ENCODE measurements at places on chromosomes 1 and 21. TPM values are rescaled to one million over a fixed set of nuclear protein-coding genes. Genes with fewer than 3 reads are reported as not detected.

DNA sequence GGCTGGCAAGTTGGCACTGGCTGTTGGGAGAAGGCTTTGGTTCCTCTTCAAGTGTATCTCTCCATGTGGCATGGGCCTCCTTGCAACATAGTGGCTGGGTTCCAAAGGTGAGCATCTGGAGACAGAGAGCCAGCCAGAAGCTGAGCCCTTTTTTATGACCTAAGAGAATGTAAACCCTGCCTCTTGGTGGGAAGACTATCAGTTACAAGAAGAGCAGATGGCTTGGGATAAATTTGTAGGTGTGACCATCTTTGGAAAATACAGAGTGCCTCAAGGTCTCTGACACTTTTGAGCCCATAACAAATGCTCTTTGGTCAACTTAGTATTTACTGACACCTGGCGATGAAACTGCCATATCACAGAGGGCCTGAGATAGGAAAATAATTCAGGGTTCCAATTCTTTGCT is 31.4 kb upstream of the PRELP start:
- no peak for DNase-seq

- DNase-seq, result no peak
Measured at GRCh38 chr1:116556289-116557006, 14.4 kb downstream of the CD58 start.

DNA sequence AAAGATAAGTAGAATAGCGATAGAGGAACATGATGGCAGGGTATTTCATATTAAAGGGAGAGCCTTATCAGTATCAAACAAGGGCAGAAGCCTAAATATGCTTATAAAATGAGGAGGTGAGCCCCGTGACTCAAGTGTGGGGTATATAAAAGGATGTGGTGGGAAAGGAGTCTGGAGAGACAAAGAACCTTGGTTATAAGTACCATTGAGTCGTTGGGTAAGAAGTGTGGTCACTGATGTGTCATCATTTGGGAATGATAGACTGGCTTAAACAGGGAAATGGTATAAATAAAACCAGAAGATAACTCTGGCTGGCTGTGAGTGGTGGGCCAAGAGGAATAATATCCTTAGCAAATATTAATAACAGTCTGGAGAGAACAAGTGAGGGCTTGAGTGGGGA is 10.9 kb upstream of the CD5L start:
- DNase-seq, result no peak

GRCh38 chr1:1895456-1896336 is 4.8 kb upstream of the GNB1 start:
- DNase-seq, result no peak

DNA sequence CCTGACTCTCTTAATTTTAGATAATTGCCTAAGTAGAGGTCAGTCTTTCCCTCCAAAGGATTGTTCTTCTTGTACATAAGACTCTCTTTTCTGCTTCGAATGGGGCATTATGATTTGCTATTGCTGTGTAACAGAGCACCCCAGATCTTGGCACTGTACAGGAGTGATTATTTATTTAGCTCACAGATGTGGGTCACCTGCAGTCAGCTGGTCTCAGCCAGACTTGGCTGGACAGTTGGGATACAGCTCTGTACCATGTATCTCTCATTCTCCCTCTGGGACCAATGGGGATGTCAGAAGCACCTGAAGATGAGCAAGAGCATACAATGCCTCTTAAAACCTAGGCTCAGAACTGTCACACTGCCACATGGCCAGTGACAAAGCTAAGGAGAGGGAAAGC is 23.4 kb upstream of the KCND3 start:
- DNase-seq, result no peak

Gene AMY1C
- not detected for total RNA-seq

DNA sequence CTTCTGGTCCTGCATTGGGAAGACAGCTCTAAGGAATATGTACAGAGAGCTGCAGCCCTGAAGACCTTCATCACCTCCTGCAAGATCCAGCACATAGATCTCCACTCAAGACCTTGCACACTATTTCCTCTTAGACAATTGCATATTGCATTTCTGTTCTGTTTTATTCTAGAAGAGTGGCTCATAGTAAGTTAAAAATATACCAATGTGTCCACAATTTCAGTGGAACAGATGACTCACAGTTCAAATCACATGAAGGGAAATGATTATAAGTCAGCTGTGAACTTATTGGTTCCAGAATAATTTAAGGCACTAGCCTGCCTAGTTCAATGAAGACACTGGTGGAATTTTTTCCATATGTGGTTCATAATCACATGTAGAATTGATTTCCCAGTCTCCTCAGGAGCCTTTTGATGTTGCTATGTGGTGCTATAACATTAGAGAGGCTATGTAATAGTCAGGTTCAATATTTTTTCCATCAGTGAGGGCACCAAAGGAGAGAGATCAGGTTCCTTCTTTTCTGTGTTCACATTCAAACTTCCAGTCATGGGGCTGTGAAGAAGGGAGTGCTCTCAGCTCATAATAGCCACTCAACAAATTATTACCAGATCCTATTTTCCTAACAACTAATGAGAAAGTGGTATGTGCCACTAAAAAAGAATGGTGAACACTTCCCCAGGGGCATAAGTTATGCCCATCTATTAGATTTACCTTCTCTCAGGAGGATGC is 9.8 kb upstream of the AK5 start:
- DNase-seq, result peak; percentile 62

GRCh38 chr1:156579472-156579871 is at the start of gene TTC24:
Gene TTC24 (plus strand): TSS chr1:156579723. CDS start chr1:156581365, 1,642 bp downstream.
- DNase-seq, result no peak

Gene UBASH3A
- 0.04 TPM for total RNA-seq

DNA sequence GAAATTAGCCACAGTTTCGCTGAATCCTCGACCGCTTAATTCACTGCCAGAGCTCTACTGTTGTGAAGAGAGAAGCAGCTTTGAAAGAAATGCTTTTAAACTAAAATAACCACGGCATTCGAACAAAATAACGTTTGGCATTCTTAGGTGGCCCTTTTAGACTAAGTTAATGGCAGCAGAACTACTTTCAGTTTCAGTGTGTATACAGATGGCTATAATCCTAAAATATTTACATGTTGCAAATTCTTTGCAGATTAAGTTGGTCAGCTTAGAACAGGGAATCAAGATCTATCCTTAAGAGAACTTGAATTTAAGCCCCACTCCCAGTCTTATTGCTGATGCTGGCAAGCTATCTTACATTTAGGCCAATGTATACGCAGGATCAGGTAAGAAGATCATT is 62.7 kb downstream of the ADSS2 start:
- no peak for DNase-seq

DNA sequence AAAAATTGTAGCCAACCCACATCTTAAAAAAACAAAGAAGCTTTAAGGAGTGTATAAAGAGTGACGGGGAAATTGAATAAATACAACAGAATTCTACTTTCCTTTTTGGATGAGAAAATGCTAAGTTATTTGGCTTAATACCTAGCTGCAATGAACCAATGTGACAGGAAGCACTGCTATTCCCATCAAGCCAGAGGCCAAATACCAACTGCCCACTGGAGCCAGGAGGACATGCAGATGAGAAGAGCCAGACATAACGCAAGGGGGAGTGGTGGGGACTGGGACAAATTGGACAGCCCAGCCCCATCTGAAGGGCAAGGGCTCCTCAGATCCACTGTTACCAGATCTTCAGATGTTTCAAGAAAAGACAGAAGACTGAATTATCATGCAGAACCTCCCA is 25.7 kb downstream of the DNAJC11 start:
- DNase-seq, result peak; percentile 49

- DNase-seq, result no peak
Measured at GRCh38 chr1:8011923-8012858, 13.9 kb downstream of the ERRFI1 start.

DNA sequence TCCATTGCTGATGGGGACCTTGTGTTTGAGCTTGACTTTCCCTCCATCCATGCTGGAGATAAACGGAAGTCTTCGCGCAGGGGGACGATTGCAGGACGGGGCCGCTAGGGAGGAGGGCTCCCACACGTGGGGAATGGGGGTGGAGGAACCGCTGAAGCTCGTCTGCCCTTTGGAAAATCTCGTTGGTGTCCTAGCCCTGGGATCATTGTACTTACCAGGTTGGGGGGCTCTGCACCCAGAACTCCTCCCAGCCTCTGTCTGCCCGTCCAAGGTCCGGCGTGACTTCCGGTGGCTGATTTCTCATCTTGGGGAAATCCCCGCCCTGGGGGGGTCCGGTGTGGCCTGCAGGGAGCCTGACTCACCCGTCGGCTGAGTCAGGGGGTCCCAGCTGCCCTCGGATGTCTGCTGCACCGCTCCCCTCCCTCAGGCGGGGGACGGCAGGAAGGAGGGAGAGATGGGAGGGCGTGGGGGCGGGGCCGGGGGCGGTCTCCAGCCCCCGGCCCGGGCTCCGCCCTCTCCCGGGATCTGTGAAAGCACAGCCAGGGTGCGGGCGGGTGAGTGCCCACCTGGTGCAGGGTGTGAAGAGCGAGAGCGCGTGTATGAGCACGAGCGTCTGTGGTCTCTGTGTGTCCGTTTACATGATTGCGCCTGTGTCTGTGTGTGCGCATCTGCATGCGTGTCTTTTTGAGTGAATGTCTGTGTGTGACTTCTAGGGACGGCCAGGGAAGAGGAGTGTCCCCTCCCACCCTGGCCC is 35.8 kb downstream of the PIK3CD start:
- DNase-seq, result peak; percentile 60

Gene PODN
- total RNA-seq, result 5.4 TPM

- peak; percentile 84 for DNase-seq
Measured at GRCh38 chr1:87292684-87293493, 35.8 kb upstream of the LMO4 start.

GRCh38 chr1:7752512-7753417 is 18.3 kb upstream of the VAMP3 start:
- DNase-seq, result peak; percentile 85

- DNase-seq, result no peak
Measured at GRCh38 chr1:23964790-23965740, 5.4 kb downstream of the PNRC2 start.

GRCh38 chr1:187042538-187042937 is 213.8 kb downstream of the PLA2G4A start:
- no peak for DNase-seq

- no peak for DNase-seq
Measured at GRCh38 chr1:32606565-32607371, 43.6 kb downstream of the ZBTB8OS start.

DNA sequence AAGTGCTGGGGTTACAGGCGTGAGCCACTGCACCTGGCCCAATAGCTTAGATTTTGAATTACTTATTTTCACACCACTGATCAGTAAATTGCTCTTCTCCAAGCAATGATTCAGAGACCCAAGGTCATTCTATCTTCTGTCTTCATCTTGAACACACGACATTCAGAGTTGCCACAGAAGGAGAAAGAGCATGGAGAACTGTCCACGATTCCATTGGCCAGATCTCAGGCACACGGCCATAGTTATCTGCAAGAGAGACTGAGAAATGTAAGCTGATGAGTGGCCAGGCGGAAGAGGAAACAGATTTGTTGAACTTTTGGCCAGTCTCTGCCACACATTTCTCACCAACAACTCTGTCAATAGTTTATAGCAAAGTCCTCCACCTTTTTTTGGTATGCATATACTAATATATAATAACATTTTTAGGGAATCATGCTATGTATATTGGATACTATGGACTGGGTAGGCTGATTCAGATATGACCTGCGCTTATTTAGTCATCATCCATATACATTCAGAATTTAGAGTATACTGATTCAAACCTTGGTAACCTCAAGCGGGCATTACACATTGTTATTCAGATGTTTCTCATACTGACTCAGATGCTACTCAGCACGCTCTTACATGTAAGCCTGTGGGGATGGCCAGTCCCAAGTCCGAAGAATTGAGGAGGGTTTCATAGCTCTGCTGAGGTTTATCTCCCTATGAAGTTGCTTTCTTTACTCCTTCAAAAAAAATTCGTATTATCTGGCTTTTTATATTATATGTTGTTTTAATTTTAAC is 25.5 kb upstream of the CAP1 start:
- no peak for DNase-seq

GRCh38 chr1:3312898-3313575 is 141.4 kb upstream of the ARHGEF16 start:
- DNase-seq, result peak; percentile 97

Gene ACADM
- 59.8 TPM for total RNA-seq

- no peak for DNase-seq
Measured at GRCh38 chr1:204495078-204495753, 611 bp upstream of the PIK3C2B start.

- DNase-seq, result peak; percentile 15
Measured at GRCh38 chr1:104593413-104594187, 843.9 kb downstream of the AMY1C start.

GRCh38 chr1:75482951-75483350 is 128.0 kb downstream of the SLC44A5 start:
- DNase-seq, result no peak

GRCh38 chr21:35039595-35040289 is 9.4 kb downstream of the RUNX1 start:
- DNase-seq, result no peak

GRCh38 chr1:107363154-107363553 is 222.3 kb downstream of the NTNG1 start:
- DNase-seq, result peak; percentile 47

Gene RIIAD1
- 2.7 TPM for total RNA-seq

DNA sequence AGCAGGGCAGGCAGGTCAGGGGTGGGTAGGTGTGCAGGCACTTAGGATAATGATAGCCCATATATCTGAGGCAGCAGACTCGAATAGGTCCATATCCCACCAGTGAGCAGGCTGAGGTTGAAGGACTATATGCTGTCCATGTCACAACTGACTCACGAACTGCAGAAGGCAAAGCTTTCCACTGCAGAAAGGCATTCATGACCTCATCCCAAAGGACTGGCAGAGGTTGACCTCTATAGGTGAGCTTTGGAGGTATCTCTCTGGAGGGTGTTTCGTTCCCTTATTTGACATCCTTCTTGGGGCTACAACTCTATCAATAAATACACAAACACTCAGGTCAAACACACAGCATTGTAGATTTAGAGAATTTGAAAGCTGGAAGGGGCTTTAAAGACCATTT is 42.8 kb upstream of the MARK1 start:
- no peak for DNase-seq

Gene SVBP
- 51.9 TPM for total RNA-seq

Gene EPS15
- 33.6 TPM for total RNA-seq

Gene ADGRB2
- 12.5 TPM for total RNA-seq
